ENCODE measurements at places on chromosomes 5 and 9.

- DNase-seq, result no peak
Observed at GRCh38 chr9:95764533-95765319, 110.8 kb upstream of the ERCC6L2 start.

GRCh38 chr9:14501366-14501765 lies 187.4 kb upstream of the NFIB start:
- no peak for DNase-seq

- peak; percentile 15 for DNase-seq
Observed at GRCh38 chr5:11400316-11400715, 503.9 kb downstream of the CTNND2 start.

- no peak for DNase-seq
Observed at GRCh38 chr9:104838958-104839357, 75.0 kb downstream of the NIPSNAP3B start.

- no peak for DNase-seq
Observed at GRCh38 chr9:69548681-69549080, 123.5 kb downstream of the APBA1 start.

- DNase-seq, result peak; percentile 77
Observed at GRCh38 chr5:14143841-14144585, 871 bp downstream of the TRIO start.

- DNase-seq, result peak; percentile 30
Observed at GRCh38 chr5:96730586-96730985, 68.4 kb downstream of the CAST start.

GRCh38 chr9:97933297-97933998 lies 4.5 kb downstream of the HEMGN start:
- DNase-seq, result no peak

GRCh38 chr9:16213781-16214515 lies 656.5 kb downstream of the BNC2 start:
- DNase-seq, result no peak

DNA sequence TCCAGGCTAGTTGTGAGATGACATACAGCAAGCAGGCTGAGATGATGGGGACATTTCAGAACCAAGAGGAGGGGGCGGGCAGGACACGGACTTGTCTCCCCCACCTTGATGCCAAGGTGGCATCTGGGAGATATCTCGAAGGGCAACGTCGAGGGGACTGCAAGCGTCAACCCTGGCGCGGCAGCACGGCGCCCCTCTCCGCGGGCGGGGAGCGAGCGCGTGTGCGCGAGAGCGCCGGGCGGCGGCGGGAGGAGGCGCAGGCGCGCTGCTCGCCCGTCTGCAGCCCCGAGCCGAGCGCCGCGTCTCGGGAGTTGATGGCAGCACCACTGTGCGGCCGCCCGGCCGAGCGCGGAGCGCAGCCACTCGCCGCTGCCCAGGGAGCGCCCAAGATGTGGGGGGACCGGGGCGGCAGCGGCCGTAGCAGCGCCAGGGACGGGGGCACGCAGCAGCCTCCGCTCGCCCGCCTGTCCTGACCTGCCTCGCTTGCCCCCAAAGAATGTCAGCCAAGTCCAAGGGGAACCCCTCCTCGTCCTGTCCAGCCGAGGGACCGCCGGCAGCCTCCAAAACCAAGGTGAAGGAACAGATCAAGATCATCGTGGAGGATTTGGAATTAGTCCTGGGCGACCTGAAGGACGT lies at the start of gene PRR16:
TSS of gene PRR16 (plus strand) at position 310 of the 636 bp plus-strand sequence.
- DNase-seq, result peak; percentile 65

- no peak for DNase-seq
Observed at GRCh38 chr5:103293719-103294118, 35.2 kb downstream of the MACIR start.

DNA sequence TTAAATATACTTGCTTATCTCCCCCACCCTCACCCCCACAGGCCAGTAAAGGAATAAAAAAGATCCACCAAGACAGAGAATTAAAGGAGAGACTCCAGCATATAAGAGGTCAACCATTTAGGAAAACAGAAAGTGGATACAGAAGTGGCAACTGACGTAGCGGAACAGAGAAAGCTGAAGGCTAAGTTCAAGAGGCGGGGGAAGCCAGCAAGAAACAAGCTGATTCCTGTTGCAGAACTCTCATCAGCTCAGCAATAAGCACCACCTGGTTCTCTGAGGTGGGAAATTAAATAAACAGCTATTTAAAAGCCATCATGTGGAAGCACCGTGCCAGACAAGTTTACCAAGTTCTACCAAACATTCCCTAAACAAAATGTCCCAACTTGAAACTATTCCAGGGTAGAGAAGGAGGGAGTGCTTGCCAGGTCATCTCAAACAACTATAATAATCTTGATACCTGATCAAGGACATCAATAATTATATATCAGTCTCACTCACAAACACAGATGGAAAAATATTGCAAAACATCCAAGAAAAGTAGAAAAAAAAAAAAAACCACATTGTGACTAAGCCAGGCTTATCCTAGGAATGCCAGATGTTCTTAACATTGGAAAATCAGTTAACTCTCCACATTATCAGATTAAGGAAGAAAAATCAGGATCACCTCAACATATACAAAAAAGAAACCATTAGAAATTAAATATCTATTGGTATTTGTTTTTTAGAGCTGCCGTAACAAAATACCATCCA lies 7.3 kb upstream of the ARL15 start:
- no peak for DNase-seq

DNA sequence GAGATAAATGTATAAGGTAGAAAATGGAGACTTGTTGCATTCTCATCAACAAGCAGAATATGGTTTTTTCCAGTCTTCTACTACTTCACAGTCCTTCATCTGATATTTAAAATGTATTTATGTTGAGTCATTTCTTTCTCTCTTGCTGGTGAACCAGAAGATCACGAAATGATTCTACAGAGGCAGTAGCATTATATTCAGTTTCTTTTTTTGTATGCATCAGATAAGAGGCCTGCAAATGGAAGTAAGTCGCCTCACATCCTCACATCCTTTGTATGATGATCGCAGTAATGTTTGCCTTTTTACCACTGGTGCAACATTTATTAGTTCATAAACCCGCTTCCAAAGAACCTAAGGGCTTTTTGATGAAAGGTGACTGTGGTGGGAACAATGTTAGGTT lies 22.1 kb upstream of the IL13 start:
- DNase-seq, result peak; percentile 77

DNA sequence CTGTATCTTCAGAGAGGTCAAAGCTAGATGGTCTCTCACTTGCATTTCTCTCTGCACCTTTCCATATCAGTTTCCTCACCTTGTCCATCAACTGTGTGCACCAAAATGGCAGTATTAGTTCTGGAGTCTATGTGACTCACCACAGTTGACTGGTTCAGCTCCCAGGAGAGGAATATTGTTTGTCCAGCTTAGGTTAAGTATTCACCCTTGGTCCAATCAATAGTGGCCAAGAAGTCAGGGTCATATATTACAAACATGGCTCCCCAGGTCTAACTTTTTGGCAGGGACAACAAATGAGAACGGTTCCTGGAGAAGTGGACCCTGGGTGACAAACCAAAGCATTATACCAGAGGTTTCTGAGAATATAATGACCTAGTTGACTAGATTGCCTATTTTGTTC lies 24.9 kb upstream of the CDC23 start:
- no peak for DNase-seq

GRCh38 chr5:171363846-171364245 lies 23.8 kb upstream of the NPM1 start:
- DNase-seq, result no peak

DNA sequence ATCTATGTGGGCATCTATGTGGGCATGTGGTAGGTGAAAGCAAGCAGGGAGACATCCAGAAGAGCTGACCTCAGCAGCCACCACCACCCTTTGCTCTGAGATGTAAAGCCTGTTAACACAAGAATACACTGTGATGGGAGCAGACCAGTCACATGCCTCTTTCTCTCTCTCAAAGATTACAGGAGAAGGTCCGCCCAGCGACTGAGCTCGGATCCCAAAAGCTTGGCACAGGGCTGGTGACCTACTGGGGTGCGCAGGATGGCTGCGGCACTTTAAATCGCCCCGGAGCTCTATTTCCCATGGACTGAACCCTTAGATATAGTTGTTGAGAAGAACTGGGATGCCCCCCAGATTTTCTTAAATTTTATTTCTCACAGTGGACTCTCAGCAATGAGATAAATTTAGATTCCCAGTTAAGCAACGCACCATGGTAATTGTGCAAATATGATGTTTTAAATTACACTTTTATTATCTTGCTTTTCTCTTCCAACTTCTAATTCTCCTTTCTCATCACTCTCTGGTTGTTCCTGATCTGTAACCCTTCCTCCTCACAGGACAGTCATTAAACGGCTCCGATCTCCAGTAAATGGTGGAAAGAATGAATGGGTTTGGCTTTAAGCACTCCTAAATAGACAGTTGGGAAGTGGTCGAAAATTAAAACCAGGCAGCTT lies 37.7 kb upstream of the ICE1 start:
- no peak for DNase-seq

DNA sequence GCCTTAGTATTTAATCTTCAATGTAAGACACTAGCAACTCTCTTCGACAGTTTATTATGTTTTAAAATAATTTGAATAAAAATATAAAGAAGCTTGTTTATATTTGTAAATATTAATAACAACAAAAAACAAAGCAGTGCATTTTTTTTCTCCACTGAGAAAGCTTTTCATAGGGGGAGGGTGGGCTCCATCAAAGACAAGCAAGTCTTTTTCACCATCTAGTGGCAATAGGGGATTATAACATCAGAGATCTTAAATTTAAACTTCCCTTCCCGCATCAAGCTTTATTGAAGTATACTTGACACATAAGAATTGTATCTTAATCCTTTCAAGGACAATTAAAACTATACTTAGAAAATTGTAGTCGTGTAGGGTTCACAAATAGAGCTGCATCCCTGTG lies 9.3 kb upstream of the OR13F1 start:
- DNase-seq, result no peak

DNA sequence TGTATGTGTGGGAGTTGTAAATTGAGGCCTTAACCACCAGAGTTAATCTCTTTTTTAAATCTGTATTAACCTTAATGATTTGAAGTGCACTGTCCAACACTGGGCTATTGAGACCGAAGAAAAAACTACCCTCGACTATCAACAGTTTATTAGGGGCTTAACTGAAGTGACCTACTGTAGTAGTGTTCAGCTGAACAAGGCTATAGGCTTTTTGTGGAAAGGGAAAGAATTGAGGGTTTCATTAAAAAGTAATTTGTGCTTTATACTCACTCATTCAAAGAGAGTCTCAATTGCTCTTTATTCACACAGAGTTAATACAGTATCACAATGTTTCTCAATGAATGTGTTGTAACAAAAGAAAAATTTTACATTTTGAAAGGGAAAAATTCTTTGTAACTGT lies 267.5 kb downstream of the SLF1 start:
- no peak for DNase-seq

- DNase-seq, result no peak
Observed at GRCh38 chr5:157912621-157913325, 53.8 kb upstream of the CLINT1 start.

DNA sequence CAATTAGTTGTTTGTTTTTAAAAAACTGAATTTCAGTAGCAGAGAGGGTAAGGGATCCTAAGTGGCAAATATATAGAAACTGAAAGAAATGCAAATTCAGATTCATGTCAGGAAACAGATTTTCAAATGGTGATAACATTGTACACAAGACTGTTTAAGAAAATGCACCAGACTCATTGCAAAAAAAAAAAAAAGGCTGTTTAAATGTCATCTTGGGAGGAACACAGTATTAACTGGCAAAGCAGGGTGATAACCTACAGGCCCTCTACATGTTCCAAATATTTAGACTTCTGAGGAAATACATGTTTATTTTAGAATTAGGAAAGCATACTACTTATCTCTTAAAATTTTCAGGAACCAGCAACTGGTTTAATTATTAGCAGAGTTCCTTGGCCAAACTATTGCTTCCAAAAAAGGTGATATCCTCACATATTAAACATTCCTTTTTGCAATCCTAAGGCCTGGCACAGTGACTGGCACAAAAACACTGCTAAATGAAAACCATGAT lies 114.5 kb downstream of the TSSK1B start:
- DNase-seq, result no peak

GRCh38 chr5:178193251-178193809 lies 6.2 kb upstream of the GMCL2 start:
- no peak for DNase-seq

DNA sequence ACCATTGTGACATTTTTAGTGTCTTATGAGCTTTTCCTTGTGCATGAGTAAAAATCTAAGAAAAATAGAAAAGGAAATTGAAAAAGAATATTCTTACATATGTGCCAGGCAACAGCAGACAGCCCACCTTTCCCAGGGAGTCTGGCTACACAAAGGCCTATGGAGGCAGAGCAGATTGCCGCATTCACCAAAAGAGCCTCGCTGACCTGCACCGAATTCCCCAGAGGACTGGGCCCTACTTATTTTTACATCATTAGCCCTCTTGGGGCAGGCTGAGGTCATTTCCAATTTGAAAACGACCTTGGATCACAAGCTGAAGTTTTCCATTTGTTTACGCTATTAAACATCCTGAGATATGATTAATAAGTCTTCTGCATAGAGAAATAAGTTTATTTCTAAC lies 66.2 kb upstream of the WDR41 start:
- DNase-seq, result no peak

DNA sequence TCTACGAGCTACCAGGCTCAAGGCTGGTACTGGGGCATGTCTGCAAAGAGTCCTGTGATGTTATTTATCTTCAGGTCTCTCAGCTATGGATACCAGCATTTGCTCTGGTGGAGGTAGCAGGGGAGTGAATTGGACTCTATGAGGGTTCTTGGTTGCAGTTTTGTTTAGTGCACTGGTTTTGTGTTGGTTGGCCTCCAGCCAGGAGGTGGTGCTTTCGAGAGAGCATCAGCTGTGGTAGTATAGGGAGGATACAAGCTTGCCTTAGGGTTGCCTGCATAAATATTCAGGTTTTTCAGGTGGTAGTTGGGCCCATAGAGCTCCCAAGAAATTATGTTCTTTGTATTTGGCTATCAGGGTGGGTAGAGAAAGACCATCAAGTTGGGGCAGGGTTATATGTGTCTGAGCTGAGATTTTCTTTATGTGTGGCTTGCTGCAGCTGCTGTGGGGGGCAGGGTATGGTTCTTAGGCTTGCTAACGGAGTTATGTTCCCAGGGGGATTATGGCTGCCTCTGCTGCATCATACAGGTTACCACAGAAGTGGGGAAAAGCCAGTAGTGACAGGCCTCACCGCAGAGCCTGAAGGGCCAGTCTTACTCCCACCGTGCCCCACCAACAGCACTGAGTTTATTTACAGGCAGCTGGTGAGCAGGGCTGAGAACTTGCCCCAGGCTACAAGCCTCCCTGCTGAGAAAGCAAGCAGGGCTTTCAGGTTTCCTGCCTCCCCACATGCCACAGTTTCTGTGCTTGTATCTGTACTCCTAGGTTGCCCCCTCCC lies 9.7 kb upstream of the RIOK2 start:
- DNase-seq, result no peak
